ENCODE measurements at places on chromosomes 7 and 10. TPM values are rescaled to one million over a fixed set of nuclear protein-coding genes. Genes with fewer than 3 reads are reported as not detected.

DNA sequence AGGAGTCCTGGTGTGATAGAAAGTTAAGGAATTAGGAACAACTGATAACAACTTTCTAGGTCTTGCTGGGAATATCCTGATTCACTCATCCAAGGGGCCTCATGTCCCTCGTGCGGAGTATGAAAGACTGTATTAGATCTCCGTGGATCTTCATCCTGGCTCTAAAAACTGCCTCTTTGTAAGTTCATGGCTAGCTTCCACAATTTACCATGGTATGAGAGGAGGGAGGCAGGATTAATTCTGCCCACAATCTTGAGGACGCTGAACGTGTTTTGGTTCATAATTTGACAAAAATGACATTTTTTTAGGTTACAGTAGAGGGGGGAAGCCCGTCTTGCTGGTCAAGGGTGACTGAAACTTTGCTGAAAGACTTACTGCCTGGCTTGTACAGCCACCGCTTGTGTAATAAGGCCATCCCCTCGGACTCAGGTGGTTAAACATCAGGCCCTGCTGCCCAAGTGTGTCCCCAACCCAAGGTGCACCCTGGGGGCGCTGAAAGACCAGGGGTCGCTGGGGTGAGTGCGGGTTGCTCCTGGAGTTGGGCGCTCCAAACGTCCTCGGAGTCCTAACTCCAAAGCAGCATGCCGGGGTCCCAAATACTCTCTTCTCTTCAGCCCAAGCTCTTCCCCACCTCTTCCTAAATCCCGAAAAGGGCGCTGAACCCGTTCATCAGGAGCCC lies 733 bp downstream of the HIBADH start:
- no peak for DNase-seq

DNA sequence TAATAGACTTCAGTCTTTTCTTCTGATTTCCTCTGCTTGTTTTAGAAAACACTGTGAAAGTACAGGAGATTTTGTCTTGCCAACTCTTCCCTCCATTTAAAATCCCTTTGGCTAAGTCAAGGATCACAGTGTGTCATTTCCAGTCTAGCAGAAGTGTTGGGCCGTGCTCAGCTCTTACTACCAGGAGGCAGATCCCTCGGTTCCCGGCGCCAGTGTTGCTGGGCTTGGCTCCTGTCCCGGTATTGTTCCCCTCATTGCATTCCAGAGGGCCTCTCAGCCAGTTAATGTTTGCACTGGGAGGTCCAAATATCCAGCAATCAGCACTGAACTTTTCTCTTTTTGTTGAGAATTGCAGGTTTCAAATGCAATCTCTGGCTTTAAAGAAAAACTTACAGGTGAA lies 612.1 kb upstream of the MGMT start:
- DNase-seq = peak; percentile 86

GRCh38 chr10:132357286-132358058 lies 25.5 kb downstream of the LRRC27 start:
- no peak for DNase-seq

DNA sequence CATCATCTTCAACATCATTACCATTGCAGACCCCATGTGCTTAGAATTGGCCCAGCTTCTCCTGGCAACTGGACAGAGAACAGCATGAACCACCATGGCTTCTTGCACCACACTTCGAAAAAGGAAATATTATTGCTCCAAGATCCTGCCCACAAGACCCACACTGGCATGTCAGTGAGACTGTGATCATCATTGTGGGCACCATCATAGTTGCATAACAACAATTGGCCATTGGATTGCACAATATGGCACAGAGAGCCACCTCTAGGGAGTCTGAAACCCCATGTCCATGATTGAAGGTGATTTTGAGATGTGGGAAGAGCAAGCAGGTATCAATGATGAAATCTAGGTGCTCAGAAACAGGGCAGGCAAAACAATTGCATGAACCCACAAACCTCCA lies 918.9 kb downstream of the GRID1 start:
- no peak for DNase-seq

GCK gene
- 0.78 TPM for total RNA-seq

IGFBP3 gene
- 37.6 TPM for total RNA-seq

NAPEPLD gene
- total RNA-seq = 10.7 TPM

DNA sequence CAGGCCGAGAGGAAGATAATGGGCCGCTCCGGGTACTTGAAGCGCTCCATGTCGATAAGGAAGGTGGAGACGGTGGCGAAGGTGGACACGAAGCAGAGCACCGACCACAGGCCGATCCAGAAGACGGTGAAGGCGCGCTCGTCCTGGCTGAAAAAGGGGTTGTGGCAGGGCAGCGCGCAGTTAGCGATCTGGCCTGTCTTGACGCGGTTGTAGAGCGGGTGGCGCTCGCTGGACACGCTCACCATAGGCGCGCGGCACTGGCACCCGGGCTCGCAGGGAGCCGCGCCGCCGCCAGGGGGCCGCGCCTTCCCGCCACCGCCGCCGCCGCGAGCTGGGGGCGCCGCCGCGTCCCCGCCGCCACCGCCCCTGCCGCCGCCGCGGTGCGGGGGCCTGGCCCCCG lies 1.6 kb downstream of the FZD8 start:
- peak; percentile 72 for DNase-seq

AKR1C4 gene
- total RNA-seq = not detected

Measured in heart right ventricle (tissue), 16 donors.